ENCODE measurements at places on chromosomes 2 and 18. TPM values are rescaled to one million over a fixed set of nuclear protein-coding genes. Genes with fewer than 3 reads are reported as not detected.

The RPRM gene
- not detected for total RNA-seq

The CTDSP1 gene
- 105 TPM for total RNA-seq

The IL1R1 gene
- 43.2 TPM for total RNA-seq

The NEU2 gene
- total RNA-seq, result not detected

The LHCGR gene
- not detected for total RNA-seq

The AOX1 gene
- 36.3 TPM for total RNA-seq

The RAPGEF4 gene
- total RNA-seq, result 4.8 TPM

The SLC40A1 gene
- total RNA-seq, result 208 TPM

- no peak for DNase-seq
- H3K4me1 ChIP-seq, result no peaks in the 10 kb centered on the region
- H3K27me3 ChIP-seq, result no peaks in the 10 kb centered on the region
- H3K36me3 ChIP-seq, result no peaks in the 10 kb centered on the region
- no peak overlapping the region for H3K4me3 ChIP-seq
Observed at GRCh38 chr18:28743115-28743514, 566.2 kb upstream of the CDH2 start.

DNA sequence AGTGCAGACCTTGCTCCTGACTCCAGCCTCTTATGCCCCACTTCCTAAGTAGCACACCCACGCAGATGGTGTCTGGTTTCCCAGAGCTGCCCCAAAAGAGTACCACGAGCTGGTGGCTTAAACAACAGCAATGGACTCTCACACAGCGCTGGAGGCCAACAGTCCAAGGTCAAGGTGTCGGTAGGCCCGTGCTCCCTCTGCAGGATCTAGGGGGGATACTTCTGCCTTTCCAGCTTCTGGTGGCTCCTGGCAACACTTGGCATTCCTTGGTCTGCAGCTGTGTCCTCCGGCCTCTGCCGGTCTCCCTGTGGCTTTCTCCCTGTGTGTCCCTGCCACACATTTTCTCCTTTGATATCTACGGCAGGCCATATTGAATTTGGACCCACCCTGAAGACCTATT lies 99.0 kb downstream of the TSHZ1 start:
- H3K4me3 ChIP-seq, result no peak overlapping the region
- no peak overlapping the region for H3K27ac ChIP-seq
- no peak for DNase-seq
- no peaks in the 10 kb centered on the region for H3K27me3 ChIP-seq

- H3K36me3 ChIP-seq, result no peaks in the 10 kb centered on the region
- no peak overlapping the region for H3K27ac ChIP-seq
- no peak for DNase-seq
- peak overlapping the region; percentile 2 for H3K4me3 ChIP-seq
- peaks cover 23% of the 10 kb centered on the region for H3K27me3 ChIP-seq
Observed at GRCh38 chr2:238160206-238161129, 1.7 kb downstream of the ERFE start.

GRCh38 chr18:77133051-77133834 lies 660 bp upstream of the MBP start:
- peak overlapping the region; percentile 97 for H3K4me3 ChIP-seq
- DNase-seq, result peak; percentile 68
- no peaks in the 10 kb centered on the region for H3K4me1 ChIP-seq
- no peaks in the 10 kb centered on the region for H3K27me3 ChIP-seq
- no peaks in the 10 kb centered on the region for H3K36me3 ChIP-seq
- H3K27ac ChIP-seq, result peak overlapping the region; percentile 97

DNA sequence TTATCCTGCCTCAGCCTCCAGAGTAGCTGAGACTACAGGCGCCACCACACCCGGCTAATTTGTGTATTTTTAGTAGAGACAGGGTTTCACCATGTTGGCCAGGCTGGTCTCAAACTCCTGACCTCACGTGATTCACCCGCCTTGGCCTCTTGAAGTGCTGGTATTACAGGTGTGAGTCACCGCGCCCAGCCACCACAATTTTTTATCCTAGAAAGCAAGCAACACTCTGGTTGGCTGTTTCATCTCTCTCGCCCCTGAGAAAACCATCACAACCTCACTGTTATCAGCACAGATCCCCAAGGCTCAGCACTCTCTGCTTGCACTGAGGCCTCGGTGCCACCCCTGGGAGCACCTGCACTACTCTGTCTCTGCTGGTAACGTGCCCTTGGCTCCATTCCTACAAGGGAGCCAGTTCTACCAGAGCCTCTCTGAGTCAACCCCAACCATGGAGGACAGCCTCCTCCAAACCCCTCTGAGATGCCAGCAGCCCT lies 134.8 kb upstream of the AGAP1 start:
- no peaks in the 10 kb centered on the region for H3K36me3 ChIP-seq
- H3K27ac ChIP-seq, result no peak overlapping the region
- no peaks in the 10 kb centered on the region for H3K27me3 ChIP-seq

- H3K27ac ChIP-seq, result peak overlapping the region; percentile 8
- H3K4me1 ChIP-seq, result no peaks in the 10 kb centered on the region
- no peaks in the 10 kb centered on the region for H3K27me3 ChIP-seq
- no peak overlapping the region for H3K4me3 ChIP-seq
- DNase-seq, result no peak
Observed at GRCh38 chr18:23835506-23835905, 146.3 kb downstream of the LAMA3 start.

- no peak overlapping the region for H3K27ac ChIP-seq
- no peaks in the 10 kb centered on the region for H3K4me1 ChIP-seq
- H3K4me3 ChIP-seq, result no peak overlapping the region
Observed at GRCh38 chr2:225597911-225598310, 198.4 kb downstream of the NYAP2 start.

- no peak overlapping the region for H3K4me3 ChIP-seq
- DNase-seq, result no peak
Observed at GRCh38 chr2:214497489-214497888, 86.6 kb downstream of the VWC2L start.

- no peaks in the 10 kb centered on the region for H3K27me3 ChIP-seq
- H3K27ac ChIP-seq, result no peak overlapping the region
Observed at GRCh38 chr2:177474998-177475397, 82.4 kb downstream of the AGPS start.

DNA sequence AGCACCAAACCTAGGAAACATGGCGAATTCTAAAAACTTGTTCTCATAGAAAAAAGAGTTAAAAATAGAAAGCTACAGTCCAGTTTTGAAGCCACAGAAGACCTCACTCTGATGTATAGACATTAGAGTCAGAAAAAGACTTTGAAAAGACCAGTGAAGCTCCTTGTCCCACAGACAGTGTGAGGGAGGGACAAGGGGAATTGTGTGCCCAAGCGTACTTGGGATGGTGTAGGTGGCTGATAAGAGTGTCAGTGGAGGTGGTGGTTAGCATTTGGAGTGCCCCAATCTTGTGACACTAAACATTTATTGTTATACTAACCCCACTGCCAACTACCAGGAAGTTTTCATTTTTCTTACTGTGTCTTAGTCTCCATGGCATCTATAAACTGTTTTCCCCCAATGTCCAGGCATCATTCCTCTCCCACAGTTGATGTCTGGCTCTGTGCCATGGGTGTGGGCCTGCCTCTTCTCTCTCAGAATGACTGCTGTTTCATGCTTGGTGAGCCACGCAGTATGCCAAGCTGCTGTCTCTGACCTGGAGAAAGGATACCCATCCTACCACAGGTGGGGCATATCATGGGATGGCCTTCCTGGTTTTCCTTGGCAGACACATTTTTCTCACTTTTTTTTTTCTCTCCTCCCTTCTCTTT lies 161.4 kb downstream of the RPIA start:
- H3K4me1 ChIP-seq, result no peaks in the 10 kb centered on the region
- DNase-seq, result no peak
- no peaks in the 10 kb centered on the region for H3K36me3 ChIP-seq
- no peaks in the 10 kb centered on the region for H3K27me3 ChIP-seq
- H3K4me3 ChIP-seq, result no peak overlapping the region

DNA sequence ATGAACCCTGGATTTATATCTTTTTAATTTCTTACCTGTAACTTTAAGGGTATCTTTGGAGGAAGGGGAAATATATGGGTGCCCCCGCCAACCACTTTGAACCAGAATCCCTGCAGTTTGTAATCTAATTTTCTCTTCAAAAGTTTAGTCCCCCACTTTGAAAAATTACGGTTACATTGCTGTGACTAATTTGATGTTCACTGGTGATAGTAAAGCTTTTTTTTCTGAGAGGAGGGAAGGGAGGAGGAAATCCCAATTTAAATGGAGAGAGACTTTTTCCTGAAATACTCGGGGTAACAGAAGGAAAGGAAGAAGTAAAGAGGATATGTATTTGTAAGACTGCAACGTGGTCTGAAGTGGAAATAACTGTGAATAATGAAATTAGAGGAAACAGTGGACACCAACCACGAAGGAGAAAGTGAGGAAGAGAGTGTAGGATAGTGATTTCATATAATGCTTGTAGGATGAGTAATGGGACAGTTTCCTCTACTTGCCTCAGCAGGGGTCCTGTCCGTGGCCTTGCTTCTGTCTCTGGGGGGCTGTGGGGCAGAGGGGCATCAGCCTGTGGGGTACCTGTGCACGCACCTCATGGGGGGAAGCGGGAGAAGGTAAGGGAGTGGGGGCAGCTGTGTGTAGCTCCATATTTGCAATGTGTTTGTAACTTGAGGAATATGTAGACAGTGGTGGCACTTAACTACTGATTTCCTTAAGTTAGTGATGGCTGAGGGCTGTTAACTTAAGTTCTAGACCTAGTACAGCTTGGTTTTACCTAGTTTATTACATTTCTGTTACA lies 161.1 kb downstream of the LTBP1 start:
- H3K4me3 ChIP-seq, result no peak overlapping the region
- no peaks in the 10 kb centered on the region for H3K4me1 ChIP-seq
- no peak for DNase-seq
- no peaks in the 10 kb centered on the region for H3K36me3 ChIP-seq
- peak overlapping the region; percentile 3 for H3K27ac ChIP-seq
- no peaks in the 10 kb centered on the region for H3K27me3 ChIP-seq

- no peaks in the 10 kb centered on the region for H3K4me1 ChIP-seq
- no peaks in the 10 kb centered on the region for H3K27me3 ChIP-seq
- H3K27ac ChIP-seq, result no peak overlapping the region
- H3K36me3 ChIP-seq, result no peaks in the 10 kb centered on the region
- H3K4me3 ChIP-seq, result no peak overlapping the region
Observed at GRCh38 chr2:16361261-16361995, 304.2 kb downstream of the CYRIA start.

GRCh38 chr2:232600053-232600773 lies 33.2 kb upstream of the EFHD1 start:
- DNase-seq, result no peak
- H3K27ac ChIP-seq, result no peak overlapping the region
- no peaks in the 10 kb centered on the region for H3K27me3 ChIP-seq
- H3K36me3 ChIP-seq, result no peaks in the 10 kb centered on the region

DNA sequence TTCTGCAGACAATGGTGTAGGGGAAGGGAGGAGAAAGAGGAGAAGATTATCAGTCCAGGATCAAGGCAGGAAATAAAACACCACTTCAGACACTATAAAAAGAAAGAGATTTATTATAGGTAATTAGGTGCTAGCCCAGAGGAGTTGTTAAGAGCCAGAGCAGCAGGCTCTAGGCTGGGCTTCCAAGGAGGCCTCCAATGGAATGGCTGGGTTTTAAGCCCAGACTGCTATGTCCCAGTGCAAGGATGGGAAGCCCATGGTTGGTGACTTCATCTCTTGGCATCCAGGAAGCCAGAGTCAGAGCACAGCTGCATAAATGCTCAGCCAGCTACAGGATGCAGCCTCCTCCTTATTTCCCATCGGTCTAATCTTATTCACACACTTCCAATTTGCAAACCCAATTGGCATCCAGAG lies 95.6 kb downstream of the LAMA3 start:
- H3K27me3 ChIP-seq, result no peaks in the 10 kb centered on the region
- no peak overlapping the region for H3K4me3 ChIP-seq
- no peak for DNase-seq

DNA sequence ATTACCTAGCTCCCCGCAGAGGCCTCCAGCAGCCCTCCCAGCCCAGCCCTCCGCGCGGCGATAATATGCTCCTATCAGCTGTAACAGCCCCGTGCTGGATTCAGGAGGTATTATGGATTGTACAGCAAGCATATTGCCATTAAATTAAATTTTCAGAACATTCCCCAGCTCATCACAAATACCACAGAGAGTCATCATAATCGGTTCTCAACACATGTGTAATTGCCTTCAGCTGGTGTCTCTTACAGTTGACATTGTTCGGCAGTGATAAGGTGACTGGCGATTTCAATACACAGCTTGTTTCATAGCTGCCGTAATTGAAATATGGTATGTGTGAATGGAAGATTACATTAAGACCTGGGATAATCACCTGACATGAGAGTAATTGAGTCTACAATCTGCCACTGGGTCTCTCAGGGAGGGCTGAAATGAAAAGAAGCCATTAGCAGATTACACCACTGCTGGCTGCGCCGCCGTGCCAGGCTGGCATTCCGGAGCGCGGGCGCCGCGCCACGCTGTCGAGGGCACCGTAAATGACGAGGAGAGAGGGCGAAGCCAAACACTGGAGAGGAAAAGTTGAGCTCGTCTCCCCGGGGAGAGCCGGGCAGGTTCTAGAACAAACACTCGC lies 549.4 kb upstream of the SALL3 start:
- H3K4me1 ChIP-seq, result no peaks in the 10 kb centered on the region
- no peak overlapping the region for H3K27ac ChIP-seq
- DNase-seq, result no peak
- H3K36me3 ChIP-seq, result no peaks in the 10 kb centered on the region
- no peaks in the 10 kb centered on the region for H3K27me3 ChIP-seq
- H3K4me3 ChIP-seq, result no peak overlapping the region

DNA sequence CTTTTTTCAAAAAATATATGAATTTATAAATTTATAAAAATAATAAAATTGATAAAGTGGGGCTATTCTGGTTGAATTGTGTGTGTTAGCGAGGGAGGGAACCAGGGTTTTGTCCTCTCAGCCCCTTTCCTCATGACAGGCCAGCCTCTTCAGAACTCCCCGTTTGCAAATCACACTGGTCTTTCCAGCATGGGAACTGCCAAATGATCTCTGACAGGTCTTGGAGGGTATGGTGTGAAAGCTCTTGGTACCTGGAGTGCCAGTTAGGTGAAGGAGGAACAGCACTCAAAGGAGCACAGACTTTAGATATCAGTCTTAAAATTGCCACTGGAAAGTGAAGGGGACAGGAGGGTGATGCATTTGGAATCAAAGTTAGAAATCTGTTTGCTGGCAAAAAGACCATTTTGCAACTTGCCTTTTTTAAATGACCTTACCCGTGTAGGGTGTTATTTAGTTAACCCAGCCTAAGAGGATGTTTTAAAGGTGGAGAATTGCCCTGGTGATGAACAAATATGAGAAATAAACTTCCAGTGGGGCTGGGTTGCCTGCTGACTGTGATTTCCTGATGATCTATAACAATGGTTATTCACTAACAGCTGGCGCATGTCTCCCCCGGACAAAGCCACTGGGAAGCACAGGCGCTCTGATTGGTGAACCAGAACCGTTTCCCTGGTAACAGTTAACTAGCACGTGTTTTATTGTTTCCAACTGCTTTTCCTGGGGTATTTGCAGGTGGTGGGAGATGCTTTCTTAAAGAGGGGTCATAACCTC lies 85.3 kb upstream of the EFEMP1 start:
- no peak overlapping the region for H3K4me3 ChIP-seq
- no peaks in the 10 kb centered on the region for H3K27me3 ChIP-seq
- H3K27ac ChIP-seq, result no peak overlapping the region
- no peak for DNase-seq
- no peaks in the 10 kb centered on the region for H3K4me1 ChIP-seq
- H3K36me3 ChIP-seq, result no peaks in the 10 kb centered on the region
